ENCODE measurements at places on chromosomes 2 and 18.

DNA sequence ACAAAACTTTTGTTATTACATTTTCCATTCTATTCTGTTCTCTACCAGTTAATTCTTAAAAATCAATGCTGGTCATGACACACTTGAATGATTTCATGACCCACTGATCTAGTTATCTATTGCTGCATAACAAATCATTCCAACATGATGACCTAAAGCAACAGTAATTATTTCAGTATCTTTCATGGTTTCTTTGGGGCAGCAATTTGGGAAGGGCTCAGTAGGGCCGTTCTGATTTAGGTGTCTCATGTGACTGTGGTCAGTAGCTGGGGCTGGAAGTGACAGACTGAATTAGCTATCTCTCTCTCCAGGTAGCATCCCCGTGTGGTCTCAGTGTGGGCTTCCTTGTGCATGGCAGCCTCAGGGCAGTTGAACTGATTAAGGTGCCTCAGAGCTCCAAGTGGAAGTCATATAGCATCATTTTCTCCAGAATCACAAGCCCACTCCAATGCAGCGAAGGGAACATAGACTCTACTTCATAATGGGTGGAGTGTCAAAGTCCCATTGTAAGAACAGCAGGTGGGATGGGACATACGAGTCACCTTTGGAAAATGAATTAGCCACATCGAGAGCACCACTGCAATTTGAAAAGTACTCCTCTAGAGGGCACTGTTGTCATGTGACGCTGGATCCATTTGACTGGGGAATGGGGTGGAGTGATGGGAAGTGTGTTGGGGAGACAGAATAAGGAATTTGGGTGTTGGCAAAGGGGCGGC, 39.1 kb upstream of the FAM136A start:
- DNase-seq = peak; percentile 64

- DNase-seq = no peak
Measured at GRCh38 chr2:189646521-189646920, 14.7 kb upstream of the ASNSD1 start.

- no peak for DNase-seq
Measured at GRCh38 chr2:74253971-74254310, 55.5 kb downstream of the MTHFD2 start.

DNA sequence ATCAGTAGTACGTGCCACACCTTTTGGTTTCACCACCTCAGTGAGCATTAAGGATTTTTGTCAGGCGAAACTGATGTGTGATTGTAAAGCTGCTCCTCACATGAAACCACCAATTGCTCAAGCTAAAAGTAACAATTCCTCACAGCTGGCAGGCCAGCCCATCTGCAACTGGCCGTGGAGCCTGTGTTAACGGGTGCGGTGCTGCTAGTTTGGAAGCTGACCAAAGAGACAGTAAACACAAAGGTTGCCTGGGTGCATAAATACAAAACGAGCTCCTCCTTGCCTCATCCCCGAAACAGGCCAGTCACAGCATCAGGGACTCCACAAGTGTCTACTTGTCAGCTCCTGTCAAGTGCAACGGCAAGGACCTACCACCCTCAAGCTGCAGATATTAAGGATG, 32.0 kb downstream of the LGALSL start:
- no peak for DNase-seq

DNA sequence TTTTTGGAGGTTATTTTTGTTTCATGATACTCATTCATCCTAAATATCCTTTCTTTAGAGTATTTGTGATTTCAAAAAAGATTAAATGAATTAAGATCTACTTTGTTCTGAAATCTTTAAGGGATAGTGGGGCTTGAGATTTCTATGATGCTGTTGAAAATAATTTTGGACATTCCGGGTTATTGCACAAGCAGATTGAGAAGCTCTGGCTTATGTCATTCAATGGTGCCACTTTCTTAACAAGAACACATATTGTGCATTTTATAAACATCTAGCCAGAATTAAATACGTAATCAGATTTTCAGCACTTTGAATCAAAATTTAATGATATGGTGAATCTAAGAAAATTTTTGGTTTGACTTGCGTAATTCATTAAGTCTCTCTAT, 207.7 kb upstream of the COL3A1 start:
- no peak for DNase-seq

DNA sequence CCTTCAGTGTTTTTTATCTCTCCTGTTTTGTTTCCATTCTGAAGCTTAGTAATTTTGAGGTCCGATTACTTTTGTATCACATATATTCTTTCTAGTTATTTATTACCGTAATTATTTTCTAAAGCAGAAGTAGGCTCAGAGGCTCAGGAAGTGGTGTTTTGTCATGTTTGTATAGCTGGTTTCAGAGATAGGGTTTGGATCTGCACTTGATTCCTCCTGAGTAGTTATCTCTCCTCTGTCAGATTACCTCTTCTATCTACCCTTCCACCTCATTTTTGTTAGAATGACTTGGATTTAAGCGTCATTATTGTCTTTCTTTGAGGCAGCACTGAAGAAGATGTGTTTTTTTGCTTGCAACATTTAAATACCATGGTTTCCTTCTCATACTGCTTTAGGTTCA, 95.4 kb downstream of the MTA3 start:
- no peak for DNase-seq

- DNase-seq = no peak
Measured at GRCh38 chr2:234495251-234496054, 1.4 kb downstream of the ARL4C start.

DNA sequence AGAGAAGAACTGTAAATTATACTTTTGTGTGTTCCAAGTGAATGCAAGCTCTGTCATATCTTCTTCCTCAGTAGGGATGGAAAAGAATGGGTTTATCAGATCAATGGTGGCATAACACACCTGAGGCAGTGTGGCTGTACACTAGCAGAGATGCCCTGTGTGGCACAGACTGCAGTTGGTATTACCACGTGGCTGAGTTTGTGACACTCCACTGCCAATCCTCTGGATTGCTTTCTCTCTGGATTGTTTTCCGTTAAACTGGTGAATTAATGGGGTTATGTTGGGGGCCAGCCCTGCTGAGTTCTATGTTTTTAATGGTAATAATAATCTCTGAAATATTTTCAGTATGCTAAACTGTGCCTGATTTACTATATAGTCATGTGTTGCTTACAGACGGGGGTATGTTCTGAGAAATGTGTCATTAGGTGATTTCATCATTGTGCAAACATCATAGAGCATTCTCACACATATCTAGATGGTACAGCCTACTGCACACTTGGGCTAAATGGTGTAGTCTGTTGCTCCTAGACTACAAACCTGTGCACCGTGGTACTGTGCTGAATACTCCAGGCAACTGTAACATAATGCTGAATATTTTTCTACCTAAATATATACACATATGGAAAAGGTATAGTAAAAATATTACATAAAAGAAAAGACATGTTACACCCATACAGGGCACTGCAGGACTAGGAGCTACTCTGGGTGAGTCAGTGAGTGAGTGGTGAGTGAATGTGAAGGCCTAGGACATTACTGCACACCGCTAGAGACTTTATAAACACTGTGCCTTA, 84.7 kb upstream of the ST6GAL2 start:
- DNase-seq = no peak

DNA sequence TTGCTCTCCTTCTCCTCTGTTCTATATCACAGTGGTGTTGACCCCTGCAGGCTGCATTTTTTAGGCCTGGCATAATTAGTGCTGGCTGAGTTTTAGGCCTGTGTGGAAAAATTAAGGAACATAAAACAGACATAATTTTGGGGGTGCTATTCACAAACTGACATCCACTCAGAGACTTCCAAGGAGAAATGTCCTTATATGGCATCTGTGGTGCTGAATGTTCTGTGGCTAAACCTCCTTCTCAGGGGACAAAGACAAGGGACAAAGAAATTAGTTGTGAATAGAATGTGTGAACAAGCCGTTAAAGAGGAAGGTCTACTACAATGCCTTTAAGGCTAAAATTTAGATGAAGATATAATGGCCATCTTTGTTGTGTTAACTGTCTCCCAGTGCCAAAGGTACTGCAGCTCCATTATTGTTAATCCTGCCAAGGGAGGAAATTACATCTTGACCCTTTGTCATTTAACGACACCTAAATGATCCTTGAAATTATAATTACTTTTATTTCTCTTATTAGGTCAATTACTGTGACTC, 870.0 kb upstream of the CHAC2 start:
- DNase-seq = no peak

- no peak for DNase-seq
Measured at GRCh38 chr18:21928925-21929324, 188.3 kb downstream of the MIB1 start.

DNA sequence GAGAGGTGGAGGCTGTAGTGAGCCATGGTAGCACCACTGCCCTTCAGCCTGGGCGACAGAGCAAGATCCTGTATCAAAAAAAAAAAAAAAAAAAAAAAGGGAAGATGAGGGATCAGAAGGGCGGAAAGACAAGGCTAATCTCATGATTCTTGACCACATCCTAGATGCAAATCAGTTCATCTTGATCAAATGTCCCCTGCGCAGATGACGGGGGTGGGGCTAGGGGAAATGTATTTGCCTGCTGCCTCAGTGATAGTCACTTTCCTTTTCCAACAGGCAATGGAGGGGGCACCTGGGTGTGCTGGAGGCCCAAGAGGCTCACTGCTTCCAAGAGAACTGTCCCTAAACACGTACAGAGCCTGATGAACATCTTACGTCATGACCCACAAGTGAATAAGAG, 3.7 kb upstream of the EMILIN2 start:
- DNase-seq = no peak

DNA sequence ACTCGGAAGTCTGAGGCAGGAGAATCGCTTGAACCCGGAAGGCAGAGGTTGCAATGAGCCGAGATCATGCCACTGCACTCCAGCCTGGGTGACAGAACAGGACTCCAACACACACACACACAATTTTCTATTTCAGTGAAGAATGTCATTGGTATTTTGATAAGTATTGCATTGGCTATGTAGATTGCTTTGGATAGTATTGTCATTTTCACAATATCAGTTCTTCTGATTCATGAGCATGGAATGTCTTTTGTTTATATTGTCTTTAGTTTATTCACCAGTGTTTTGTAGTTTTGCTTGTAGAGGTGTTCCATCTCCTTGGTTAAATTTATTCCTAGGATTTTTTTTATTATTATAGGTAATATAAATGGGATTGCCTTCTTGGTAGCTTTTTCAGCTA, 693.4 kb upstream of the SYT4 start:
- DNase-seq = no peak

- DNase-seq = no peak
Measured at GRCh38 chr2:33406622-33407021, 69.8 kb upstream of the RASGRP3 start.

- DNase-seq = no peak
Measured at GRCh38 chr2:75560768-75561565, at the start of gene EVA1A. TSS of gene EVA1A (minus strand) at chr2:75560939. CDS start at chr2:75518140, 42,799 bp downstream.

DNA sequence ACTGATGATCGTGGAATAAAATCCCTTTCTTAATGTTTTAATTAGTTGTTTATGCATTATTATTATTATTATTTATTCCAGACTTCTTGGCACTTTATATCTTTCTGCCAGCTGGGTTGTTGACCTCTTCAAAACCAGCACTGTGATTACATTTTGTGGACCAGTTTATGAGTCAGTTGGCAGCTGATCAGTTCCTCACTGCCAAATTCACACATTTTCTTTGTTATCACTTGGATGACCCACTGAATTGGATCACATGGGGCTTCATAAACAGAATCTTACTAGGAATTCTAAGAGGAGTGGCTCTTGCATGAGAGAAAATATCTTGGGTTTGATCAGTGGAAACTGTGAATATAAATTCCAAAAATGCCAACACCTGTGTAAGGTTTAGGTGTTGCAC, 321.8 kb upstream of the SPRED2 start:
- no peak for DNase-seq

DNA sequence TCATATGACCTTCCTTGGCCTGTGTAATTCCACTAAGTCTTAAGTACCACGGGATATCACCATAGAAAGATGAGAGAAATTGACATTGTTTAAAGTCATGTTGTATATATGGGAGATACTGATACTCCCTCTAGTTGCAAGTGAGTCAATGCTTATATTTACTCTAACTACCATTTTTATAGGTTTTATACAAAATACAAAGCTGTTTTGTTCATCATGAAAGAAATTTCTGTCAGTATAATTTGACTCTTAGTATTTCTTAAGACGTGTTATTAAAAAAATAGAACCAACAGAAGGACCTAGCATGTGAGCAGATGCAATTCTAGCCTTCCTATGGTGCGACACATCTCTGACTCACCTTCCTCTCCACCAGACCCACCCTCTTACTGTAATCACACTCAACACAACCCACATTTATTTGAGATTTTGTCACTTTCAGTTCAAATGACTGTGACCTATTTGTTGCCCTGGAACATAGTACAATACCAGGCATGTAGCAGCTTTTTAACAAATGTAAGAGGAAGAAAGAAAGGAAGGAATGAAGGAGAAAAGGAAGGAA, 453.1 kb downstream of the CMPK2 start:
- no peak for DNase-seq

DNA sequence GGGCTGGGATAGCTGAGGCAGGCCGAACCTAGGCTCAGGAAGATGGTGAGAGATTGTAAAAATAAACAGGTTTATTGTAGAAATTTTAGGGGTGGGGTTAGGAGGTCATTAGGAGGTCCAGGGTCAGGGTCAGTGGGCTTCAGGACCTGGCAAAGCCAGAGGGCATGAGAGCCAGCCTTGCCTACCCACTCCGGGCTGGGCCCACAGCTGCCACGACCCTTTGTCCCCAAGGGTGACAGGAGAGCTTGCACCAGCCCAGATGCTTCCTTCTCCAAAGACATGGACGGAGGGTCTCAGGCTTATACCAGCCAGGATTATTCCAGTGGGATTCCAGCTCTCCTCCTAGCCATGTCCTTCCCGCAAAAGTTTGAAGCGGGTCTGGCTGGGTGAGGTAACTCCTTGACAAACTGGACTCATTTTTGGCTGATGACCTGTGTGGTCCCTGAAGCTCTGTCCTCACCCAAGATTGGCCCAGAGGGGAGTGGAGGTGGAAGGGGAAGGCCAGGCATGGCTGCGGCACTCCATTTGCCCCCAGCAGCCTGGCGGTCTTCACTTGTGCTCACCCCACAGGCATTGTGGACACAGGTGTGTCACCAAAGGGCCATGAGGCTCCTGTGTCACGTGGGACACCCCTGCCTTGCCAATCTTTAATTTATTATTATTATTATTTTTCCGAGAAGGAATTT, 23.8 kb upstream of the ATOH8 start:
- no peak for DNase-seq

- DNase-seq = no peak
Measured at GRCh38 chr2:7899923-7900322, 781.9 kb upstream of the ID2 start.

- no peak for DNase-seq
Measured at GRCh38 chr2:16655905-16656642, 9.6 kb downstream of the CYRIA start.

DNA sequence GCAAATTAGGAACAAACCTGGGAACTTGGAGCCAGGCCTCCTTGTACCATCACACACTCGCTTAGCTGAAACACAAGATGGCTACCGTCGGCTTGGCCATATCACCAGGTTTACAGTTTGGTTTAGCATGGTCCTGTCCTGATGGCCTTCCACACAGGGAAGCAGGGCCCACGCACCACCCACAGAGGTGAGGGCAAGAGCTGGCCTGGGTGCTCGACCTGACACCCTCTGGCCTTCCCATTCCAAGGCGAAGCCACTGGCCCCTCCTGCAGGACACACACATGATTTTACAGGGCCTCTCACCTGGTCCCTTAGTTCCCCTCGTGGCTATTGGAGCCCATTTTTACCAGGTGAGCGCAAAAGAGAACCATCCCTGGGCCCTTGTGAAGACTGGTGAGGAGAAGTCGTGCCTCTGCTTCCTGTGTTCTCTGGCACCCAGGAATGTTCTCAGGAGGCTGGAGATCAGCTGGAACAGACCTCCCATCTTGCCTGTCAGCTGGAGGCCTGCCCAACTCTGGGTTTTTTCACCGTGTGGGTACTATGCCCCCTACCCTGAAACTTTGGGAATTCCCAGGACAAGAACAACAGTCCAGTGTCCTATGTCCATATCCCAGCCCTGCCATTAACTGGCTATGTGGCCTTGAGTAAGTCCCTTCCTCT, 53.0 kb upstream of the FOSL2 start:
- no peak for DNase-seq

Data from HuH-7.5 (cell line).